ENCODE measurements at places on chromosomes 1 and 21. TPM values are rescaled to one million over a fixed set of nuclear protein-coding genes. Genes with fewer than 3 reads are reported as not detected.

DNA sequence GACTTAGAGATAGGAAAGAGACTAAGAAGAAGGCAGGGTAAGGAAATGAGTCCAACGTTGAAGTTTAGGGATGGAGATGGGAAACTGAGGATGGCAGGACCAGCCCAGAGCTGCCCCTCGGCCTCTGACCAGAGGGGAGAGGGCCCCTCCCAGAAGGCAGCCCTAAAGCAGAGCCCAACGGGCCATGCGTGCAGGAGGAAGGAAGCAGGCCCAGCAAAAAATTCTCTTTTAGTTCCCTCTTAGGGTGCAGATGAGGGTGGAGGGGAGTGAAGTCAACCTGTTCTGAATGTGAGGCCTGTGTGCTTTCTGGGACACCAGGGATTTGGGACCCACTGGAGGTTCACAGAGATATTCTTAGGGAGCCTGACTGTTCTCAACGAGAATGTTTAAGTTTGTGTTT, 225.4 kb downstream of the RHOU start:
- H3K4me3 ChIP-seq: no peak overlapping the region
- DNase-seq: no peak
- H3K4me1 ChIP-seq: no peaks in the 10 kb centered on the region
- no peaks in the 10 kb centered on the region for H3K36me3 ChIP-seq

GRCh38 chr1:221099747-221100595, 220.7 kb downstream of the HLX start:
- peaks cover 1% of the 10 kb centered on the region for H3K36me3 ChIP-seq
- peaks cover 17% of the 10 kb centered on the region for H3K4me1 ChIP-seq
- no peak overlapping the region for H3K4me3 ChIP-seq
- H3K27me3 ChIP-seq: no peaks in the 10 kb centered on the region

The DNM3 gene
- total RNA-seq: 0.62 TPM

The SYF2 gene
- total RNA-seq: 41.4 TPM

GRCh38 chr1:205301205-205301821, 20.2 kb downstream of the NUAK2 start:
- peaks cover 6% of the 10 kb centered on the region for H3K27me3 ChIP-seq
- H3K4me3 ChIP-seq: no peak overlapping the region
- peaks cover 24% of the 10 kb centered on the region for H3K36me3 ChIP-seq

- no peaks in the 10 kb centered on the region for H3K4me1 ChIP-seq
- H3K4me3 ChIP-seq: no peak overlapping the region
- H3K36me3 ChIP-seq: no peaks in the 10 kb centered on the region
- no peaks in the 10 kb centered on the region for H3K27me3 ChIP-seq
- no peak overlapping the region for H3K27ac ChIP-seq
Observed at GRCh38 chr1:71490432-71490831, 409.6 kb upstream of the ZRANB2 start.

DNA sequence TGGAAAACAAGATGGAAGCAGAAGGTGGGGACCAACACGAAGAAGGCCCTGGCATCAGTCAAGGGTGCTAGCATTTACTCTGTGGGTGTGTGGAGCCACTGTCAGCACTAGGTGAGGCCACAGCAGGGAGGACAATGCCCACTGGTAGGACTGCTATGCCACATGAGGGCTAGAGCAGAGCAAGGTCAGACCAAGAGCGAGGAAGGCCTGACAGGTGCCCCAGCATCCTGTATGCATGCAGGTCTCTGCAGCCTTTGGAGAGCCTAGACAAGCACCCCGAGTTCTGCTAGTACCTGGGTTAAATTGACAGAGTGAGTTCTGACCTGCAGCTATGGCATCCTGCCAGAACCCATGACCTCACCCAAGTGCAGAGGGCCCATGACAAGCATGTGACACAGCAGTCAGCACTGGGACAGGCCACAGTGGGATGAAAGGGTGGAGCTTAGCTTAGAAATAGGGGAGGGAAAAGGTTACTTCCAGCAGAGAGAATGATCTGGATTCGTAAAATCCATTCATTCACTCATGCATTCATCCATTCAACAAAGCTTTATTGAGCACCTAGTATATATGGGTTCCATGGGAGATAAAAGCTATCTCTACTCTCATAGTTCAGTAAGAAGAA, 9.0 kb upstream of the CSF1 start:
- H3K4me3 ChIP-seq: no peak overlapping the region
- peaks cover 3% of the 10 kb centered on the region for H3K36me3 ChIP-seq
- peaks cover 45% of the 10 kb centered on the region for H3K4me1 ChIP-seq
- no peak overlapping the region for H3K27ac ChIP-seq
- H3K27me3 ChIP-seq: no peaks in the 10 kb centered on the region
- DNase-seq: no peak

- H3K4me3 ChIP-seq: no peak overlapping the region
- no peaks in the 10 kb centered on the region for H3K4me1 ChIP-seq
- no peaks in the 10 kb centered on the region for H3K36me3 ChIP-seq
- DNase-seq: no peak
Observed at GRCh38 chr1:32580348-32581017, 41.3 kb downstream of the ZBTB8A start.

The TNNT2 gene
- total RNA-seq: not detected

The CA6 gene
- total RNA-seq: 2.2 TPM

- no peaks in the 10 kb centered on the region for H3K4me1 ChIP-seq
- DNase-seq: no peak
- peaks cover 15% of the 10 kb centered on the region for H3K27me3 ChIP-seq
- H3K4me3 ChIP-seq: no peak overlapping the region
- no peaks in the 10 kb centered on the region for H3K36me3 ChIP-seq
Observed at GRCh38 chr1:16175610-16176553, 20.0 kb upstream of the EPHA2 start.

The SFN gene
- 0.78 TPM for total RNA-seq

- no peak overlapping the region for H3K4me3 ChIP-seq
- DNase-seq: no peak
- no peaks in the 10 kb centered on the region for H3K36me3 ChIP-seq
- H3K27ac ChIP-seq: no peak overlapping the region
- H3K27me3 ChIP-seq: no peaks in the 10 kb centered on the region
- no peaks in the 10 kb centered on the region for H3K4me1 ChIP-seq
Observed at GRCh38 chr1:56196839-56197238, 382.5 kb downstream of the PLPP3 start.

The PIGR gene
- total RNA-seq: not detected

Measured in activated T-helper 1 cell treated with anti-CD3 and anti-CD28 coated beads, Interleukin-12 subunit alpha, Interleukin-12 subunit beta, Interleukin-2, Interleukin-4 antibody, amounts not matched to agents 30 ng/mL and 10 ng/mL and 1 ng/mL, durations not matched to agents 14 hours and 24 hours and 36 hours (primary cell).